ENCODE measurements at places on chromosomes 2 and 18. TPM values are rescaled to one million over a fixed set of nuclear protein-coding genes. Genes with fewer than 3 reads are reported as not detected.

DNA sequence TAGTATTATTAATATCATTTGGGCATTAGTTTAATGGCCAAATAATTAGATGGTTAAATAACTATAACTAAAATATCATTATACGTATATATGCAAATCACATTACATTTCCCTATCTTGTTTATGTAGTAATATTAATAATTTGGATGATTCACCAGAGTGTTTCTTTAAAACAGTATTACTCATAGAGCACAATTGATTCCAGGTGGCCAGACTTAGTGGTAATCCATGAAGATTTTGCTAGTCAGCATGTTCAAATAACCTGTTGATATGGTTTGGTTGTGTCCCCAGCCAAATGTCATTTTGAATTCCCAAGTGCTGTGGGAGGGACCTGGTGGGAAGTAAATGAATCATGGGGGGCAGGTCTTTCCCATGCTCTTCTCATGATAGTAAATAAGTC is 782.3 kb downstream of the LRP1B start:
- no peaks in the 10 kb centered on the region for H3K36me3 ChIP-seq
- no peak overlapping the region for H3K27ac ChIP-seq
- H3K27me3 ChIP-seq: no peaks in the 10 kb centered on the region
- H3K4me3 ChIP-seq: no peak overlapping the region

- DNase-seq: no peak
- H3K27ac ChIP-seq: no peak overlapping the region
- H3K36me3 ChIP-seq: no peaks in the 10 kb centered on the region
These were observed 7.6 kb downstream of the PLEKHM3 start for GRCh38 chr2:208017721-208018120.

DNA sequence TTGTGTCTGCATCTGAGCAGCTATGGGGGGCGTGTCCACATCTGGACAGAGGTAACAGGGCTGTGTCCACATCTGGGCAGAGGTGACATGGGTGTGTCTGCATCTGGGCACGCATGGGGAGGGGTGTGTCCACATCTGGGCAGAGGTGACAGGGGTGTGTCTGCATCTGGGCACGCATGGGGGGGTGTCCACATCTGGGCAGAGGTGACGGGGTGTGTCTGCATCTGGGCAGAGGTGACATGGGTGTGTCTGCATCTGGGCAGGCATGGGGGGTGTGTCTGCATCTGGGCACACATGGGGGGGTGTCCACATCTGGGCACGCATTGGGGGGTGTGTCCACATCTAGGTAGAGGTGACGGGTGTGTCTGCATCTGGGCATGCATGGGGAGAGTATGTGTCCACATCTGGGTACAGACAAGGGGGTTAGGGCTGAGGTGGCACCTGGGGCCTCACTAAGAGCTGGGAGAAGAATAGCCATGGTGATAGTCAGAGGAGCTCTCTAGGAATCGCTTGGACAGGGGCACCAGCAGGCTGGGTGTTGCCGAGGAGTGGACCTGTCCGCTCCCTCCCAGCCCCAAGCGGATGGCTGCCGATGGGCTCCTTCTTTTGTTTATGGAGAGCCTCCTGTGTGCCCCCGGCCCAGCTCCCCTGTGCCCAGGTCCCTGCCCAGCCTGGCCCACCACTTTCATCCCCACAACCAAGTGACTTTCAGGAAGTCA is 177.8 kb downstream of the EIPR1 start:
- H3K27me3 ChIP-seq: no peaks in the 10 kb centered on the region
- H3K4me1 ChIP-seq: peaks cover 36% of the 10 kb centered on the region
- no peak overlapping the region for H3K4me3 ChIP-seq

- no peaks in the 10 kb centered on the region for H3K27me3 ChIP-seq
- no peak for DNase-seq
- no peak overlapping the region for H3K27ac ChIP-seq
- H3K4me3 ChIP-seq: no peak overlapping the region
- H3K36me3 ChIP-seq: no peaks in the 10 kb centered on the region
These were observed 120.4 kb upstream of the TLK1 start for GRCh38 chr2:171281110-171281509.

- no peak for DNase-seq
- H3K4me3 ChIP-seq: peak overlapping the region; percentile 80
- H3K27me3 ChIP-seq: no peaks in the 10 kb centered on the region
- peaks cover 2% of the 10 kb centered on the region for H3K4me1 ChIP-seq
- H3K36me3 ChIP-seq: no peaks in the 10 kb centered on the region
- H3K27ac ChIP-seq: peak overlapping the region; percentile 65
These were observed 4.5 kb downstream of the CRIM1 start for GRCh38 chr2:36360063-36360462.

DNA sequence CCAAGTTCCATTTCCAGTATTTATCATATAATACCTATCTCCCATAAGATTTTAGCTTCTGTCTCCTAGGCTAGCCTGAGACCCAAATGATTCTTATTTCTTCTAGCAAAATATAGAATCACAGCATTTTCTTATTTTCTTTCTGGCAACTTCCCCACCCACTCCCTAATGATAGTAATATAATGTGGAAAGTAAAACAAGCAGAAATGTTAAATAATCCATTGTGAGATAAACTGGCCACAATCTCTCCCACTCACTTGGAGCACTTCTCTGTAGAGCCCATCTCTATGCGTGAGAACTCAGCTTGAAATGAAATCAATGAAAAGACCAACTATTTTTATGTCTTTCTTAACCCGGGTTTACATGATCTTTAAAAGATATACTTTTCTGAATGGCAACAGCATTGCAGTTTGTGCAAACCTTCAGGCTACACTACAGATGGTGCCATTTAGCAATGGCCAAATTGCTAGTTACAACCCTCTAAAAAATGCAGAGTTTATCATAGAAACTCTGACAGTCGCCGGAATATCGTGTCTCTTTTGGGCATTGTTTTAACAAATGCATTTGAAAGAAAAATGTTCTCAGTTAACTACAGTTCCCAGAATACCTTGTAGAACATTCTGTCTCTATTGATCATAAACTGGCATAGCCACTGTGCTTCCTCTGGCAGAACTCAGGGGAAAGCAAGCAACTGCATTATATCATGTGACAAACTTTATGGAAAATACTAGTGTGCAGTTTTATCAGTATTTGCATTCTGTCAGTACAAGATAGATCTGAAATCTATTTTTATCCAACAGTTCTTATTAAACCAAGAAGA is 1407.4 kb upstream of the ZEB2 start:
- H3K4me3 ChIP-seq: no peak overlapping the region
- no peaks in the 10 kb centered on the region for H3K36me3 ChIP-seq
- H3K27me3 ChIP-seq: no peaks in the 10 kb centered on the region
- H3K4me1 ChIP-seq: no peaks in the 10 kb centered on the region
- DNase-seq: no peak

The CFAP65 gene
- 1.7 TPM for polyA plus RNA-seq

GRCh38 chr2:30277582-30277981 is 46.2 kb downstream of the LBH start:
- no peak overlapping the region for H3K27ac ChIP-seq
- H3K36me3 ChIP-seq: no peaks in the 10 kb centered on the region
- no peak for DNase-seq
- no peak overlapping the region for H3K4me3 ChIP-seq

DNA sequence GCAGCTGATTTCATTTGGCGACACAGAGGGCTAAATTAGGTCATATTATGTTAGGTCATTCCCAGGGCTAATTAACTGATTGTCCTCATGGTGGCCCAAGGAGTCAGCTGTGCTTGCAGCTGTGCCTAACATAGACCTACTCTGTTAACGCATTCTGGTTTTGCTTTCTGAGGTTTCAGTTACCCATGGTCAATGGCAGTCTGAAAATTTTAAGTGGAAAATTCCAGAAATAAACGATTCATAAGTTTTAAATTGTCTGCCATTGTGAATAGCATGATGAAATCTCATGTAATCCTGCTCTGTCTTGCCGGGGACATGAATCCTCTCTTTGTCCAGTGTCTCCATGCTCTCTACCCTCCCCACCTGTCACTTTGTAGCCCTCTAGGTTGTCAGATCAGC is 168.7 kb downstream of the KCNS3 start:
- H3K4me1 ChIP-seq: no peaks in the 10 kb centered on the region
- no peak for DNase-seq
- H3K4me3 ChIP-seq: no peak overlapping the region
- H3K27me3 ChIP-seq: no peaks in the 10 kb centered on the region
- no peaks in the 10 kb centered on the region for H3K36me3 ChIP-seq
- H3K27ac ChIP-seq: no peak overlapping the region

GRCh38 chr18:7871560-7872456 is 304.7 kb downstream of the PTPRM start:
- no peak overlapping the region for H3K4me3 ChIP-seq
- H3K27ac ChIP-seq: no peak overlapping the region
- H3K4me1 ChIP-seq: peaks cover 17% of the 10 kb centered on the region
- no peaks in the 10 kb centered on the region for H3K27me3 ChIP-seq
- no peaks in the 10 kb centered on the region for H3K36me3 ChIP-seq

The MOCOS gene
- 1.2 TPM for polyA plus RNA-seq

DNA sequence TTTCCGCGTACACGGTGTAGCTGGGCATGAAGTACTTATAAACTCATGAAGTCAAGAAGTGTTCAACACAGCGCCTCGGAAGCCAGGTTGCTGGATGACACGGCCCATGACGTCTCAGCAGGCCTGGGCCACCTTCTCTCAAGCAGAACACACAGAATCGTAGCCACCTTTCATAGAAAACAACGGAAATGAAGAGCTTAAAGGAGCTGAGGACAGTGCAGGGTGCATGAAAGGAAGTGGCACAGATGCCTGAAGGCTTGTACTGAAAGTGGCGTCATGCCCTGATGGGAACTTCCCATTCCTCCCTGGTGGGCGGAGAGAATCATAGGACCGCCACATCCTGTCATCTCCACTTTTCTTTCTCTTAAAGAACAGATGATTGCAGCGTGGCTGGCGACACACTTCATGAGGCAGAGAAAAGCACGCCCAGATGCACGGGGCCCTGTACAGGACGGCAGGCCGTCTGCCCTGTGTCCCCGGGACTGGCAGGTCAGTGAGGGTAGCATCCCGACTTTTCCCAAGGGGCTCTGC is 31.1 kb downstream of the HDAC4 start:
- no peaks in the 10 kb centered on the region for H3K27me3 ChIP-seq
- H3K27ac ChIP-seq: no peak overlapping the region
- H3K4me1 ChIP-seq: peaks cover 9% of the 10 kb centered on the region

The IL1B gene
- polyA plus RNA-seq: 0.25 TPM

The SFT2D3 gene
- polyA plus RNA-seq: 3.9 TPM

- DNase-seq: no peak
- peaks cover 25% of the 10 kb centered on the region for H3K4me1 ChIP-seq
- peaks cover 74% of the 10 kb centered on the region for H3K36me3 ChIP-seq
- H3K27me3 ChIP-seq: no peaks in the 10 kb centered on the region
- H3K27ac ChIP-seq: no peak overlapping the region
- H3K4me3 ChIP-seq: no peak overlapping the region
These were observed 35.1 kb downstream of the ITGB1BP1 start for GRCh38 chr2:9388199-9388681.

DNA sequence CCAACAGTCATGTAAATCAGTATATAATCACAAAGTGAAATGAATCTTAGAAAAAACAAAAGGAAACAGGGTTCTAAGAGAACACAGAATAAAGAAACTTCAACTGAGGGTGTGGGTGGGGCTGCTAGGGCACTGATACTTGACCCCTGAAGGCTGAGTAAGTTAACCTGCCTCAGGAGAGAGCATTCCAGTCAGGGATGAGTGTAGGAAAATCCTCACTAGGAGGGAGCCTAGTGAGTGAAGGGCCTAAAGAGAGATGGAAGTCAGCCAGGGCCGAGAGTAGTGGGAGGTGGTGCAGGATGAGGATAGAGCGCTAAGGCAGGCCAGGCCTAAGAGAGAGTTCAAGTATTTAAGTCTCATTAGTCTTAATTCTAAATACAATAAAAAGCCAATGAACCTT is 342.6 kb downstream of the SATB2 start:
- H3K4me1 ChIP-seq: no peaks in the 10 kb centered on the region
- no peak overlapping the region for H3K27ac ChIP-seq
- H3K36me3 ChIP-seq: no peaks in the 10 kb centered on the region
- no peak overlapping the region for H3K4me3 ChIP-seq
- no peaks in the 10 kb centered on the region for H3K27me3 ChIP-seq
- DNase-seq: no peak

GRCh38 chr2:157931542-157931941 is 55.4 kb upstream of the ACVR1 start:
- no peaks in the 10 kb centered on the region for H3K27me3 ChIP-seq
- no peak overlapping the region for H3K4me3 ChIP-seq
- H3K36me3 ChIP-seq: no peaks in the 10 kb centered on the region
- H3K4me1 ChIP-seq: no peaks in the 10 kb centered on the region

The SAG gene
- not detected for polyA plus RNA-seq

- H3K27ac ChIP-seq: no peak overlapping the region
- H3K27me3 ChIP-seq: no peaks in the 10 kb centered on the region
- peak; percentile 38 for DNase-seq
- peaks cover 2% of the 10 kb centered on the region for H3K4me1 ChIP-seq
- H3K4me3 ChIP-seq: no peak overlapping the region
These were observed 4.2 kb downstream of the ERFE start for GRCh38 chr2:238162846-238163441.
